ENCODE measurements at places on chromosomes 12 and 14. TPM values are rescaled to one million over a fixed set of nuclear protein-coding genes. Genes with fewer than 3 reads are reported as not detected.

- no peak for DNase-seq
- H3K36me3 ChIP-seq: 0 out of 3 replicates have a peak, but pooled peaks cover 4% of the 10 kb centered on the region
- no peak overlapping the region for H3K4me3 ChIP-seq
- H3K27ac ChIP-seq: no peak overlapping the region
- H3K27me3 ChIP-seq: no peaks in the 10 kb centered on the region
Measured at GRCh38 chr12:117699118-117699517, 269.7 kb downstream of the KSR2 start.

- no peaks in the 10 kb centered on the region for H3K36me3 ChIP-seq
- H3K4me3 ChIP-seq: no peak overlapping the region
- H3K27me3 ChIP-seq: no peaks in the 10 kb centered on the region
- H3K27ac ChIP-seq: no peak overlapping the region
Measured at GRCh38 chr14:68158640-68159039, 339.1 kb downstream of the RAD51B start.

GRCh38 chr14:64681796-64682710 is 22.2 kb upstream of the PLEKHG3 start:
- H3K36me3 ChIP-seq: no peaks in the 10 kb centered on the region
- no peaks in the 10 kb centered on the region for H3K4me1 ChIP-seq
- no peak overlapping the region for H3K27ac ChIP-seq
- no peaks in the 10 kb centered on the region for H3K27me3 ChIP-seq

DNA sequence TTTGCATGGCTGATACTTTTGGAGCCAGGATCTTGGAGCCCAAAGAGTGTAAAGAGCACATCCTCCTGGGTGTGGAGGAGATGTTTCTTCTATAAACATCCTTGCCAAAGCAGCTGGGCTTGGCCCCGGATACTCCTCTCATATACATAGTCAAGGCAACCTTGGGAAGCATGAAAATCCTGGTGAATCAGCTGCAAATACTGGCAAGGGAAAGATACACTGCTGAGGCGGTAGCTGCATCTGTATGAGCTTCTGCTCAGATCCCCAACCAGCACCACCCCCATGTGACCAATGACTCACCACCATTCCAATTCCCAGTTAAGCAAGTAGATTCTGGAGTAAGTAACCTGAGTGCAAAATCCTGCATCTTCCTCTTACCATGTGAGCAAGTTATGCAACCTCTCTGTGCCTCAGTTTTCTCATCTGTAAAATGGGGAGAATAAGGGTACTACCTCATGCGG is 567.4 kb downstream of the MED13L start:
- no peak overlapping the region for H3K27ac ChIP-seq
- no peak for DNase-seq
- no peaks in the 10 kb centered on the region for H3K27me3 ChIP-seq
- no peaks in the 10 kb centered on the region for H3K4me1 ChIP-seq
- H3K36me3 ChIP-seq: no peaks in the 10 kb centered on the region
- H3K4me3 ChIP-seq: no peak overlapping the region

LHX5 gene
- 2.1 TPM for total RNA-seq

GRCh38 chr14:92400579-92401444 is 77.8 kb downstream of the SLC24A4 start:
- peaks cover 13% of the 10 kb centered on the region for H3K36me3 ChIP-seq
- no peak for DNase-seq
- no peak overlapping the region for H3K4me3 ChIP-seq
- H3K4me1 ChIP-seq: peaks cover 19% of the 10 kb centered on the region
- H3K27me3 ChIP-seq: no peaks in the 10 kb centered on the region

DNA sequence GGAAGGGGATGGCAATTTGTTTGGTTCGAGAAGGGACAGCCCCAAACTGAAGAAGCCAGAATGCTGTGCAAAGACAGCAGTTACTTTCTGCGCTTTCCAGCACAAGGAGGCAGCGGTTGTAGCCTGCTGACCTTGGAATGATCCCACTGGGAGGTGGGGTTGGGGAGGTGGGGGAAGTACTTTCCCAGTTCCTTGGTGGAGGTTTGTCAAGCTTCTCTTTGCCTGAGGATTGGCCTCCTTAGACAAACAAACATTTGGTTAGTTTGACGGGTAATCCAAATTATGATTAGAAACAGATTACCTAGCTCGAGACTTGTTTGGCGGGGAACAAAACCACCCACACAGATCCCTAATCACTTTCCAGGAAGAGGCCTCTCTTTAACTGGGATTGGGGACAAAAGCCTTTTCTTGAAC is 79.1 kb upstream of the EGLN3 start:
- peaks cover 3% of the 10 kb centered on the region for H3K4me1 ChIP-seq
- no peaks in the 10 kb centered on the region for H3K36me3 ChIP-seq
- no peaks in the 10 kb centered on the region for H3K27me3 ChIP-seq
- DNase-seq: peak; percentile 36

Measured in H9 (cell line).